ENCODE measurements at places on chromosomes 13 and 19.

DNA sequence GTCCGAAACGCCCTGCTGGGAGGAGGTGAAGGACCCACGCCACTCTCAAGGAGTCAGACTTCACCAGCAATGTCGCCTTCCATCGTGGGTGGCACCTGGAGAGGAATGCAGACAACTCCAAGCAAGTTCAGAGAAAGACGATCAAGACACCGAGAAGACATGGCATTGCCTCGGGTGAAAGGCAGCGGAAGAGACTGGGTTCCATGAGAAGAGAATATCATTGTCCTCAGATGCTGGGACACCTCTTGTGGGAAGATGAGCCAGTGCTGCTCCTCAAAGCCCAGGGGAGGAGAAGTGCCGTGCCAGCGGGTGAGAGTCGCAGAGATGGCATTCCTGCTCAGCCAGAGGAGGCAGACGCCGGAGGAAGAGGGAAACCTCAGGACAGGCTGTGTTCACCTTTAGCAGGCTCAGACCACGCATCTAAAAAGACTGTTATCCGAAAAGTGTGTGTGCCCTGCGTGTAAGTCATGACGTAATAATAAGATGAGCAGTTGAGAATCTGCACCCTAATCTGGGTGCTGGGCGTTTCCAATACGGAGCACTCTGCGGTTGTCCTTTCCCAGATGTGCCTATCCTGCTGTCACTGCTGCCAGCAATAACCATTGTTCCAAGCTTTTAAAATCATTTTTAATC, 144.6 kb upstream of the SPACA7 start:
- no peak for DNase-seq

DNA sequence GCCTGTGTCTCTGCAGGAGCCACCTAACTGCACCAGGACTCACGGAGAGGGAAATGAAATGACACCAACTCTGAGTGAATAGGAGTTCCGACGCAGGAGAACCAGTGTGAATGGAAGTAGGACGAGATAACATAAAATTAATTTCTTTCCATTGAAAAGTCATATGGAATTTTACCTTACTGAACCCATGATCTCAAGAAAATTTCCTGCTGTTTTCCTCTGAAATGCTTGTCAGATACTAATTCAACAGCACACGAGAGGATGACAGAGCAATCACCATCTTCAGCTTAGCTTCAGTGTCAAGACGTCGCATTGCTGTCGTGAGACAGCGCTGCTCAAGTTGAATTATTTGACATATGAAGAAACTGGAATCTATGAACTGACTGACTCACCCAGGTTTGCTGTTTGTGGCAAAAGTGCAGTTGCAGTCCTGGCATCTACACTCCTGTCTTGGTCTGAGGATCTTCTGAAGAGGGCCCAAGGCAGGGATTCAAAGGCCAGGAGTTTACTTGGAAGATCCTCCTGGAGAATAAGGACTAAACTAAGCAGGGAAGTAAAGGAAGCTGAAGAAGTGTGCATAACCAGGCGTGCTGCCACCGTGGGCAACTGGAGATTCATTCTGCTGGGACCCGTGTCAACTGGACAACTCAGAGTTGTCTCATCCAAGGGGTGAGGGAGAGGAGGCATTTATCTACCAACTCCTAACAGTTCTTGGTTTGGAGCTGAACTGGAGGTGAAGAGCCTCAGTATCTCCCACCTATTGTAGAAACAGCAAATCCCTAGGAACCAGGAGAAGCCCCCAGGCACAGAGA, 214.4 kb upstream of the IRS2 start:
- no peak for DNase-seq

GRCh38 chr13:50709058-50709457, 134.4 kb downstream of the DLEU7 start:
- DNase-seq: no peak

DNA sequence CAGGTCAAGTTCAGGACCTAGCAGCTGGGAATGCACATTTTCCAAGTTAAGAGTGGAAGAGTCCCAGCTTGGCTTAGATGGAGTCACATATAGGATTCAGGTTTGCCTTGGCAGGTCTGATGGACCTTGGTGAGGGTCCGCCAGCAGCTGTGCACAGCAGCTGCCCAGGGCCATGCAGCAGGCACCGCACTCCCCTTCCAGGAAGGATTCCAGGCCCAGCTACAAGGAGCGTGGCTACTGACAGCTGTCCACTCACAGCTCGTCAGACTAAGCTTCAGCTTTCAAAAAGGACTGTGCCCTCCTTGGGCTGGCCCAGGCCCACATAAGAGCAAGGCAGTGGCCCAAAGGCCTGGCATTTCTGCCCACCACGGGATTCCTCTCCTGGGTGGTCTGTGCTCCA, 68.4 kb downstream of the ALOX5AP start:
- DNase-seq: no peak

GRCh38 chr13:21348488-21349120, 110.5 kb downstream of the ZDHHC20 start:
- DNase-seq: no peak
